Chondrocyte (in vitro differentiated cells): ENCODE measurements at places on chromosomes 2 and 18.

DNA sequence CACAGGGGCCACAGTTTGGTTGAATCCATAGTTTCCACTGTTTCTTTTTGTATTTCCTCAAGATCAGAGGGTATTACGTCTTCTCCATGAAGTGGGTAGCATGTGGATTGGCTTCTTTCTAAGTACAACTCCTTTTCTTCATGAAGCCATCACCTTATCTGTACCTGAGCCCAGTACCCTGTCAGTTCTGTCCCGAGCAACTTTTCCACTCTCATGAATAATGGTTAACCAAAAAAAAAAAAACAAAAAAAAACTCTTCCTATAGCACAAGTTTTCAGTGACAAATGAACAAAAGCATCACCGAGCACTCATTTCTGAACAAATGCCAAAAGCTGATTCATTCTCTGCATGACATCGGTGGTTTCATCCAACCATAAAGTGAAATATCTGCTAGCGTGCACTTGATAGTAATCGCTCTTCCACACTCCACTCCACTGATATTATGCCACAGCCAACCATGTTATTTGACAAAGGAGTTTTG is 53.0 kb upstream of the CCDC150 start:
- no peak for DNase-seq

DNA sequence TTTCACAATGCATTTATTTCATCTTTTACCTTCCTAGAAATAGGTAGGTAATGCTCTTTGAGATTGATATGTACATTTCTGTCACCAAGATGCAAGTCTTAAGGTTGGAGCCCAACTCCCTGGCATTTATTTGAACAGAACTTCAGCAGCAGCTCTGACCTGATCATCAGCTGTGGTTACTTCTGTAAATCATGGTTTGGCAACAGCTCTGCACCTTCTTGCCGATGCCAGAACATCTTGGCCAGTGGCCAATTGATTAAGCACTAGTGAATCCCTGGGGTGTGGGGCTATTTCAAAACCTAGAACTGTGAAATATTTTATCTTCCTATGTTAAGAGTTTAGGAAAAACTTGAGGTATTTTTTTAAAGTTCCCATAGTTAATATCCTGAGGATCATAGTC is 124.8 kb upstream of the NYAP2 start:
- DNase-seq: no peak

DNA sequence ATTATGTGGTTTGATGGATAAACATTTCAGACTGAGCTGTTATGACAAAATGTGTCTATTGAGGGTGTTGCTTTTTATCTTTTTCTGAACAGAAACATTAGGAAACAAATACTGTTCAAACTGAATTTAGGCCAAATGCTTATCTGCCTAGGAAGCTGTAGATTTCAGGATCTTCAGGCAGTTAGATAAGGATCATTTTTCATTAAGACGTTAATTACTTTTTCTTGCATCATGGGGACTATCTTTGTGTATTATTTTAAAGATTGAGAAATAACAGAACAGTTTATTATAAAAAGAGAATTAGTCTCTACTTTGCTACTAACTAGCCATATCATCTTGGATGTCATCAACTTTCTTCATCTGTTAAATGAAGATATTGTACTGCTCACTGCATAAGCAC is 107.5 kb downstream of the TTC27 start:
- no peak for DNase-seq

GRCh38 chr2:100286318-100286717 is 36.0 kb downstream of the LONRF2 start:
- DNase-seq: no peak

DNA sequence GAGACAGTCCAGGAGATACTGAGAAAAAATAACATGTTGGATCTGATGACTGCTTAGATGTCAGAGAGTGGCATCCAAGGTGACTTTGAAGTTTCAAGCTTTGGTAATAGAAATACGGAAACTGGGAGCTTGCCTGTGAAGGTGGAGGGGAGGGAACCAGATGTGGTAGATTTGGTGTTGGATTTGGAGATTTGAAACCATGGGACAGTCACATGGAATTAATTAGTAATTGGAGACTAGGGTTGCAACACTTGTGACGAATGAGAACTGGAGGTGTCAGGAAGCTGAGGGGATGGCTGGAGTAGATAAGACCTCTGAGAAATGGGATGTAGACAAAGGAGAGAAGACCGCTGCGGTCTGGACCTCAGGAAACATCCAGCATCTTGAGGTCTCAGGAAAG is 46.7 kb downstream of the RPL37A start:
- no peak for DNase-seq
